ENCODE measurements at places on chromosomes 5 and 9.

- H3K4me1 ChIP-seq: peaks cover 5% of the 10 kb centered on the region
- no peak overlapping the region for H3K27ac ChIP-seq
- H3K27me3 ChIP-seq: peaks cover 13% of the 10 kb centered on the region
- no peaks in the 10 kb centered on the region for H3K36me3 ChIP-seq
- no peak for DNase-seq
These were observed 3.7 kb downstream of the MCTP1 start for GRCh38 chr5:95281226-95281625.

GRCh38 chr5:165739079-165739741 lies 2233.8 kb downstream of the MAT2B start:
- H3K4me1 ChIP-seq: no peaks in the 10 kb centered on the region
- no peaks in the 10 kb centered on the region for H3K36me3 ChIP-seq
- H3K27me3 ChIP-seq: no peaks in the 10 kb centered on the region
- no peak overlapping the region for H3K4me3 ChIP-seq
- no peak for DNase-seq
- no peak overlapping the region for H3K27ac ChIP-seq

DNA sequence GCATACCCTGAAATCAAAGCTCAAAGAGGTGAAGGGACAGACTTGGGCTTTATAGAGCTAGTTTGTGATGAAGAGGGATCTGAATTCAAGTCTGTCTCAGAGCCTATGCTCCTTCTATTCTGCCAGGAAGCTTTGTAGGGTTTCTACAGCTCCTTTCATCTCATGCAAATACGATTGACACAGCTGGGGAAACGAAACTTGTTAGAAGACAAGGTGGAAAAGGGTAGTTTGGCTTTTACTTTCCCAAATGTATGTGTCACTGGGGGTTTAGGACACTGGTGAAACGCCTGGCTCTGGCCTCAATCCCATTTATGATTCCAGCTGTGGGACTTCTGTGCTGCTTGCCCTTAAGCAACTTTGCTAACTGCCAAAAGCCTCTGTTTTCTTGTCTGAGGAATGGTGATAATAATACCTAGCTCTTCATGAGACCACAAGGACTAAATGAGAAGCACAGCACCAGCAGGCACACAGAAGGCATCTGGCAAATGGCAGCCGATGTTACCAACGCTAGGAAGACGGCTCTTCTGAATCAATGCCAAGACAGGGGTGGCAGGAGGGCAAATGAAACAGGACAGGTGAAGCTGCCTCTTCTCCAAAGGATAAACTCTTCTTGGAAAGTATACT lies 70.3 kb upstream of the EQTN start:
- peak; percentile 26 for DNase-seq
- peak overlapping the region; percentile 80 for H3K4me3 ChIP-seq
- peaks cover 3% of the 10 kb centered on the region for H3K36me3 ChIP-seq
- peaks cover 52% of the 10 kb centered on the region for H3K4me1 ChIP-seq

- H3K4me1 ChIP-seq: no peaks in the 10 kb centered on the region
- H3K27me3 ChIP-seq: peaks cover 2% of the 10 kb centered on the region
- no peak for DNase-seq
- no peak overlapping the region for H3K4me3 ChIP-seq
These were observed 118.9 kb upstream of the ELL2 start for GRCh38 chr5:96080557-96080956.

- no peaks in the 10 kb centered on the region for H3K4me1 ChIP-seq
- no peak overlapping the region for H3K27ac ChIP-seq
- H3K36me3 ChIP-seq: no peaks in the 10 kb centered on the region
- H3K27me3 ChIP-seq: peaks cover 1% of the 10 kb centered on the region
- no peak overlapping the region for H3K4me3 ChIP-seq
These were observed 83.5 kb upstream of the MINAR2 start for GRCh38 chr5:129664336-129664937.

DNA sequence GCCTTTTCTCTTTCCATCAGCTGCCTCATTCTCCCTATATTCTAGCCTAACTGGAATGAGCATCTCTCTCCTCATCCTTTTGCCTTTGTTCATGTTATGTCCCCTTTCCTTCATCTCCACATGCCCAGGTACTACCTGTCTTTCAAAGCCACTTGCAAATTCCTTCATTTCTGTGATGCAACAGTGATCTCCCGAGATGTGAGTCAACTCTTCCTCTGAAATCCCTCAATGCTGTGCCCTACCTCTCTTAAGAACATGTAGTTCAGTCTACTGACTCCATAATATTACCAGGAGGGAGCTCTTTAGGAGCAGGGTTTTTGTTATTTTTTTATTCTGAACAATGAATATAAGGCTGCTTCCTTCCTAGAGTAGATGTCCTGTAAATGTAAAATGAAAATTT lies 91.6 kb downstream of the ZNF462 start:
- peaks cover 10% of the 10 kb centered on the region for H3K27me3 ChIP-seq
- no peaks in the 10 kb centered on the region for H3K4me1 ChIP-seq
- no peak overlapping the region for H3K27ac ChIP-seq
- H3K36me3 ChIP-seq: no peaks in the 10 kb centered on the region
- H3K4me3 ChIP-seq: no peak overlapping the region

GRCh38 chr9:85055506-85056202 lies 386.1 kb downstream of the NTRK2 start:
- H3K27me3 ChIP-seq: peaks cover 4% of the 10 kb centered on the region
- DNase-seq: no peak
- no peak overlapping the region for H3K4me3 ChIP-seq
- H3K36me3 ChIP-seq: no peaks in the 10 kb centered on the region

DNA sequence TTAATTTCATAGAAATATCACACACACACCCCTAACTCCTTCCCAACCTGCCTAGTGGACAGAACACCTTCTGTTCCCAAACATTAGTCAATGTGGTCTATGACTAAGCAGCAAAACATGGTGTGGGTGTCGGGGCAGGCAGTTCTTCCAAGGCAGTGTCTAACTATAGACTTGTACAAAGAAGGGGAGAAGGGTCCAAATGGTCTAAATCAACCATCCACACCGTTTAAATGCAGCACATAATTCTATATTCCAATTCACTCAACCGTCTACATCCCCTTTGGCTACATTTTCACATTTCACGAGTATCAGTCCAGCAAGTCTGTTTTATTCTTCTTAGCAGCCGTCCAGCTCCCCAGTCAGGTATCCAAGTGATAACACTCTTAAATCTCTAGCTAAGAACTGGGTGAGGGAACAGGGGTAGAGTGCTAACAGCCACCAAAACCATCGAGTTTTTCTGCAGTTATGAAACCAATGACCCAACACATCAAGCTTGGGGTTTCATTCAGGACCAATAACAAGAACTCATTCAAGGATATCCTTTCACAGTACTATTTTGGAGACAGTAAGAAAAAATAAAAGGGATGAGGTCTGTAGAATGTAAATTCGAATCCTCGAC lies 3.3 kb downstream of the ZNF608 start:
- peaks cover 2% of the 10 kb centered on the region for H3K36me3 ChIP-seq
- no peak overlapping the region for H3K27ac ChIP-seq
- H3K4me3 ChIP-seq: no peak overlapping the region
- no peak for DNase-seq
- H3K27me3 ChIP-seq: peaks cover 2% of the 10 kb centered on the region

DNA sequence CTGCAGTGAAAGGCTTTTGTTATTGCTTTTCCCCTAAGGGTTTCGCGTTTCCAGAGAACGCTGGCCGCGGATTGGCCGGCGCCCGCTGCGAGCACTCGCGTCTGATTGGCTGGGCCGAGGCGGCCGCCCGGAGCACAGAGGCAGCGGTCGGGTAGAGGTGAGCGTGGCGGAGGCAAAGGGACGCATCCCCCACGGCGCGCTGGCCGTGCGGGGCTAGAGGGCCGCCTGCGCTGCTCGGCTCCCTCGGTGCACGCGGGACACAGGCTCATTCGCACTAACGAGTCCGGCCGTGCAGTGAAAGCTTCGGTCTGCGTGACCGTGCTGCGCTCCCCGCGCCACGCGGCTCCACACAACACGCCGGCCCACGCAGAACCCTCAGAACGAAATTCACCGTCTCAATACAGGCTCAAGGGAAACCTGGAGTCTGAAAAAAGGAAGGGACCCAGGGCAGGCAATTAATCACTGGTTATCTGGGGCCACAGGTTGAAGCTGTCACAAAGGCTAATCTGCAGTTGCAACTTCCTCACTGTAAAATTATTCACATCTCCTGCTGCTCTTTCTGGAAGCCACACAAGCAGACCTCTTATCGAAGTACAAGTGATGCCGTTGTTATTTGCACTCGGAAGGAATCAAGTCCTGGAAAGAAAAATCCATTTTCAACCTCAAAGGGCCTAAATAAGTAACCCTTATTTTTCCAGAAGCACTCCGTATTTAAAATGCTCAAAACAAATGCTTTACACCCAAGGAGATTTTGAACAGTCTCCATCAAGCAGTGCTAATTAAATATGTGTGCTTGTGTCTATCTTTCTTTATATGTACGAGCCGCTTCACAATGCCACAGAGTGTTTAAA lies 94.6 kb downstream of the ZNF608 start:
- peak; percentile 23 for DNase-seq
- H3K36me3 ChIP-seq: peaks cover 10% of the 10 kb centered on the region
- H3K27ac ChIP-seq: peak overlapping the region; percentile 77
- H3K4me1 ChIP-seq: peaks cover 35% of the 10 kb centered on the region
- peaks cover 5% of the 10 kb centered on the region for H3K27me3 ChIP-seq
- H3K4me3 ChIP-seq: peak overlapping the region; percentile 92

DNA sequence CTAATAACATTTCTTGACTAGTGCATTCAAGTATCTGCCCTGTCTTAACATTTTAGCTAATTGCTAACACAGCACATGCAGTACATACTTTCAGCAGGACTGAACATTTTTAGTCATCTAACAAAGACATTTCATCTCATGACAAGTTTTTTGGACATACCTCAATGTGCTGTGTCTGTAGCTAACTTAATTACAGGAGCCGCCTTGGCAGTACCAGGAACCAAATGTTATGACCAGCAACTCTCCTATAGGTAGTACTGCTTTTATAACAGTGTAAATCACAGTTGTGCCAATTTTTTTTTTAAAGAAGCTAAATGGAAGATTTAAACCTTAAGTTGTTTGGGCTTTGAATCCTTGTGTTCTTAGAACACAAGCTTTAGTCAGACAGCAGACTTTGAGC lies 99.4 kb upstream of the SAP30L start:
- peaks cover 7% of the 10 kb centered on the region for H3K36me3 ChIP-seq
- no peaks in the 10 kb centered on the region for H3K27me3 ChIP-seq
- H3K27ac ChIP-seq: no peak overlapping the region
- H3K4me3 ChIP-seq: no peak overlapping the region

- no peak for DNase-seq
- no peak overlapping the region for H3K27ac ChIP-seq
- no peak overlapping the region for H3K4me3 ChIP-seq
These were observed 32.6 kb downstream of the MAPK9 start for GRCh38 chr5:180259260-180259611.

- H3K4me1 ChIP-seq: no peaks in the 10 kb centered on the region
- H3K27ac ChIP-seq: no peak overlapping the region
- no peak overlapping the region for H3K4me3 ChIP-seq
- no peak for DNase-seq
- H3K36me3 ChIP-seq: peaks cover 8% of the 10 kb centered on the region
These were observed 6.6 kb downstream of the SLC22A4 start for GRCh38 chr5:132300577-132301343.

- DNase-seq: no peak
- no peaks in the 10 kb centered on the region for H3K27me3 ChIP-seq
- no peak overlapping the region for H3K27ac ChIP-seq
- no peaks in the 10 kb centered on the region for H3K4me1 ChIP-seq
- H3K4me3 ChIP-seq: no peak overlapping the region
- no peaks in the 10 kb centered on the region for H3K36me3 ChIP-seq
These were observed 221.2 kb downstream of the TMEM167A start for GRCh38 chr5:82855893-82856550.

GRCh38 chr5:154485096-154485491 lies 7.1 kb upstream of the HAND1 start:
- DNase-seq: no peak
- H3K27me3 ChIP-seq: peaks cover 50% of the 10 kb centered on the region
- H3K4me1 ChIP-seq: peaks cover 4% of the 10 kb centered on the region
- no peak overlapping the region for H3K27ac ChIP-seq

- H3K27me3 ChIP-seq: no peaks in the 10 kb centered on the region
- no peak overlapping the region for H3K27ac ChIP-seq
- peaks cover under 1% of the 10 kb centered on the region for H3K4me1 ChIP-seq
- H3K36me3 ChIP-seq: no peaks in the 10 kb centered on the region
- DNase-seq: no peak
These were observed 620.5 kb upstream of the KLF4 start for GRCh38 chr9:108109927-108110690.

DNA sequence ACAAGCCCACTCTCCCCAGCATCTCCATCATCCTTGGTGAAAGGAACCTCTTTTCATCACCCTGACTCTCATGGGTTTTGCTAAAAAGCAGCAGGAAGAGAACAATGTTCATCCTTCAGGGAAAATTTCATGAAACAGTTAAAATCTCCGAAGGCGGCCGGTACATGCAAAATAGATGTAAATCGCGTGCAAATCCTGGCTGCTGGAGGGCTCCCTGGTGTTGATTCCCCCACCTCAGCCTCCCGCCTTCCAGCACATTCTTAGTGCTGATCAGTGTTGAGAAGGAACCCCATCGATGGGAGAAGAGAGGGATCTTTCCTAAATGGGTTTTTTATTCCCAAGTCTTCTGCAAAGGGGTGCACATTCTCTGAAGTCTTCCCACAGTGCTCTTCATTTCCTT lies 8.7 kb upstream of the GFI1B start:
- H3K4me1 ChIP-seq: peaks cover 4% of the 10 kb centered on the region
- H3K36me3 ChIP-seq: no peaks in the 10 kb centered on the region
- H3K27me3 ChIP-seq: peaks cover 9% of the 10 kb centered on the region
- H3K27ac ChIP-seq: no peak overlapping the region
- H3K4me3 ChIP-seq: no peak overlapping the region
- no peak for DNase-seq

GRCh38 chr5:157142317-157143126 lies at the start of gene MED7:
TSS of gene MED7 (minus strand) at chr5:157142865. CDS start at chr5:157139431, 3,434 bp downstream.
- H3K27me3 ChIP-seq: no peaks in the 10 kb centered on the region
- H3K4me3 ChIP-seq: peak within 1 kb of the TSS; percentile 96

GRCh38 chr5:86885489-86886230 lies 267.9 kb downstream of the COX7C start:
- H3K27me3 ChIP-seq: no peaks in the 10 kb centered on the region
- DNase-seq: no peak
- H3K4me1 ChIP-seq: no peaks in the 10 kb centered on the region
- no peak overlapping the region for H3K4me3 ChIP-seq
- H3K36me3 ChIP-seq: no peaks in the 10 kb centered on the region

DNA sequence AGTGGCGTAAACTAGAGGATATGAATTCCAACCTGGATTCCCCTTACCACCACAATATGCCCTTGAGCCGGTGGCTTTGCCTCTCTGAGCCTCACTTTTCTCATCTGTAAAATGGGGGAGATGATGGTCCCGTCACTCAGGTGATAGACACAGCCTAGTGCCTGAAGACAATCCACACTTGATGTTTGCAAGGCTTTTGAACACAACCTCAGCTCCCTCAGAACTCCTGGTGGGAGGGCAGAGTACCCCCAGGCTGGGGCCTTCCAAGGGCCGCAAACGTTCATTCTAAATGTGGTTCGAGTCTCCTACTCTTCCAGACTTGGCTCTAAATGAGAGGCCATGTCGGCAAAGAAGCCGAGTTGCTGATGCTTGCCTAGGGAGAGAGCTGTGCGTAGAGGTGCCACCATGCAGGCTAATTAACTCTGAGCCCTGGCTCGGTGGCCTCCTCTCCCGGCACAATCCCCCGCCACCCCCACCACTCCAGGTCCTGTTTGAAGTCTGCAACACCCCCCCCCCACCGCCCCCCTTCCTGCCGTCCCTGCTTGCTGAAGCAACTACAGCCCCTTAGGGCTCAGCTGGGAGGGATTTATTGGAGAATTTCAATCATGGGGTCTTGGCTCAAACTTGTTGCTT lies 97.7 kb upstream of the LMX1B start:
- H3K36me3 ChIP-seq: no peaks in the 10 kb centered on the region
- H3K4me1 ChIP-seq: peaks cover 9% of the 10 kb centered on the region
- H3K27me3 ChIP-seq: peaks cover 21% of the 10 kb centered on the region

- no peaks in the 10 kb centered on the region for H3K27me3 ChIP-seq
- no peak for DNase-seq
- H3K4me1 ChIP-seq: peaks cover 7% of the 10 kb centered on the region
- H3K4me3 ChIP-seq: no peak overlapping the region
- peaks cover 7% of the 10 kb centered on the region for H3K36me3 ChIP-seq
These were observed 292.4 kb downstream of the MAST4 start for GRCh38 chr5:66888613-66889012.

Measured in memory B cell (primary cell).